ENCODE measurements at places on chromosomes 5 and 9. TPM values are rescaled to one million over a fixed set of nuclear protein-coding genes. Genes with fewer than 3 reads are reported as not detected.

The PCDHA12 gene
- total RNA-seq: 0.18 TPM

The PCDHB12 gene
- total RNA-seq: 0.30 TPM

The SNX30 gene
- 39.8 TPM for total RNA-seq

The C5orf58 gene
- not detected for total RNA-seq

The PPP3R2 gene
- total RNA-seq: not detected

The FOXE1 gene
- total RNA-seq: not detected

The ZNF366 gene
- 0.05 TPM for total RNA-seq

The PCDHB4 gene
- under 0.01 TPM for total RNA-seq

The INSL4 gene
- total RNA-seq: not detected

The SPINK6 gene
- not detected for total RNA-seq

The HACD4 gene
- 4.2 TPM for total RNA-seq

The CYLC2 gene
- not detected for total RNA-seq

The MEGF10 gene
- total RNA-seq: 0.14 TPM

The EIF4E1B gene
- total RNA-seq: not detected

The SLC6A3 gene
- total RNA-seq: not detected

The SPATA31C1 gene
- not detected for total RNA-seq

The SLIT3 gene
- 29.4 TPM for total RNA-seq

The TLX3 gene
- total RNA-seq: not detected

The GABRG2 gene
- not detected for total RNA-seq

Data from smooth muscle cell of the umbilical artery (primary cell).